HEK293T (cell line): ENCODE measurements at places on chromosomes 12 and 14.

DNA sequence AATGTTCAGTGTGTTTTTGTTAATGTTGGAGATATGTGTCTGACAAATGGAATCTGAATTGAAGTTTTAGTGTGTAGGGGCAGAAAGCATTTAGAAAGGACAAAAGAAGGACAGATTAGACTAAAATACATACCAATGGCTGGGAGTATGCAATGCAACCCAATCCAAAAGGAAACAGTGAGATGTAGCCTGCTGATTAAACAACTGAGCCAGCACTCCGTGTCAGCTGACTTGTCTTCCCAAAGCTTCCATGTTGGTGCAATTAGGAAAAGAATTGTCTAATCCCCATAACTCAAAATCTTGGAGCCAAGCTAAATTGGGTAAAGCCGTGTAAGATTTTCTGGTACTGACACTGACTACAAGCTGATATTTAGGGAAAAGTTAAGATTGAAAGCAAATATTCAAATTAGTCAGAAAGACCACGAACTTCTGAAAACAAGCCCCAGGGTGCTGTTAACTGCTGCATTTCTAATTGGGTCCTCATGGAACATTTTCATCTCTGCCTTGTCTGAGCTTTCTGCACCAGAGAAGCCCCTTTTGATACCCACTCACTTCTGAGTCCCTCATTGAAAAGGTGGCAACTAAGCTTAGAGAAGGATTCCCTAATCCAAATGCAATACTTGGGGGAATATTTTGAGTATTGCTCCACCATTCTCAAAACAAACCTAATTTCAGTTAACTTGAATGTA is 109.1 kb downstream of the DAD1 start:
- DNase-seq = no peak

GRCh38 chr14:71554323-71554722 is 377.9 kb upstream of the RGS6 start:
- DNase-seq = no peak

GRCh38 chr14:89806451-89806850 is 148.1 kb downstream of the EFCAB11 start:
- no peak for DNase-seq

DNA sequence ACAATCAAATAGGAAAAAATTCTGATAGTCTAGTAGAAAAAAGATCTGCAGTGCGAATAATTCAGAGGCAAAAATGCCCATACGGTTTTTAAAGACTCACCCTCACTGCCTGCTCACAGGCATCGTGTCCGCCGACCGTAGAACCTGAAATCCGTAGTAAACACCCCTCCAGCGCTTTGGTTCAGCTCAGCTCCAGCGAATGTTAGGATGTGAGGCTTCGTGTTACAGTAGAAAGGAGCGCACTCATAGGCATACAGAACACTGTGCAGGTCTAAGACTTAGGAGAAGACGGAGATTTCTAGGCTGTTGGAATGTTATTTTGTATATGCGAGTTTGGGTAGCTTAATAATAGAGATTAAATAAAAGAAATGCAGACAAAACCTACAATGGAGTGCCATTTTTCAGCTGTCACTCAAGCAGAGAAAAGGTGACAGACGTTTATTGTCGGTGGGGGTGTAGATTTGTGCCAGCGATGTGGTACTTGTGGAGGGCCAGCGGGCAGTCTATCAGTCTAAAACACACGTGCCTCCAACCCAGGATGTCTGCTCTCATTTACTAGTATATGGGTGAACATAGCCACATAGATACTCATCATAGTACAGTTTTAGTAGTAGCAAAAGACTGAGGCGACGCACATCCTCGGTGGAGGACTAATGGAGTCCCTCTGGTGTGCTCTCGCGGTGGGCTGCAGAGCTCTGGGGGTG is 25.7 kb downstream of the SFSWAP start:
- DNase-seq = no peak

GRCh38 chr12:101642115-101643067 is 47.6 kb downstream of the MYBPC1 start:
- DNase-seq = peak; percentile 30

GRCh38 chr12:93684716-93685115 is 7.5 kb downstream of the CRADD start:
- no peak for DNase-seq

DNA sequence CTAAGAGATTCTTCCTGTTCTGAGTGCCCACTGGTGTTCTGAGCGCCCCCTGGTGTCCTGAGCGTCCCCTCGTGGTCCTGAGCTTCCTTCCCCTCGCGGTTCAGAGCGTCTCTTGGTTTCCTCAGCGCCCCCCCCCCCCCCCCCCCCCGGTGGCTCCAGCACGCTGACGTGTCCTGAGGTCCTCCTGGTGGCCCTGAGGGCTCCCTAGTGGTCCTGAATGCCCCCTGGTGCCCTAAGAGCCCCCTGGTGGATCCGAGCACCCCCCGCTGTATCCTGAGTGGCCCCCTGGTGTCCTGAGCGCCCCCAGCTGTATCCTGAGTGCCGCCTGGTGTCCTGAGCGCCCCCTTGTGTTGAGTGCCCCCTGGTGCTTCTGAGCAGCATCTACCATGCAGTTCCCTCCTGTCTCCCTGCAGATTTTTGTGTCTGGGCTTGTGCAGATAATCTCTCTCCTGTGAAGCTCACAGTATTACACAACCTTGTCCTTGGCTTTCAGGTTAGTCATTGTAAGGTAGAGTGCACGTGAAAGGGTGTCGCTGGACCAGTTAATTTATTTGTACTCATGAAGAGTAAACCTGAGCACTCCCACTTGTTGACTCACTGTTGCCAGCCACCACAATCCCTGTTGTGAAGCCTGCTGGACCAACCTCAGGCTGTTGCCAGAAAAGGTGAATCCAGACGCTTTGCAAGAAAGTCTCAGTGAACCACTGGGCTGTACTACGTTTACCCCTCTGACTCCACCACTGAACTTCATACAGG is 1168.4 kb downstream of the TMEM121 start:
- DNase-seq = no peak

DNA sequence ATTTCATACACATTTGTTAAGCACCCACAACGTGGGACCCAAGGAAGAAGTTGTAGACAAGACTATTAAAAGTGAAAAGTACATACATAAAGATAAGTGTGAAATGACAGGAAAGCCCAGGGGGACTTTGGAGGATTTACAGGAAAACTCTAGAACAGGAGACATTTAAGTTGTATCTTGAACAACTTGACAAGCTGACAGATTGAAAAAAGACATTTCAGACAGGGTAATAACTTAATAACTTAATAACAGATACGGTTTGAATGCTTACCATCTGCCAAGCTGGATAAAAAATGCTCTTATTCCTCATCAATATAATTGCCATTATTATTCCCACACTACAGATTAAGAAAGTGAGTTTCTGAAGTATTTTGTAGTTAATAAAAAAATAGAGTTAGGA is 229.7 kb upstream of the SYT10 start:
- no peak for DNase-seq

GRCh38 chr12:50074936-50075807 is 10.0 kb upstream of the SMARCD1 start:
- DNase-seq = peak; percentile 85

DNA sequence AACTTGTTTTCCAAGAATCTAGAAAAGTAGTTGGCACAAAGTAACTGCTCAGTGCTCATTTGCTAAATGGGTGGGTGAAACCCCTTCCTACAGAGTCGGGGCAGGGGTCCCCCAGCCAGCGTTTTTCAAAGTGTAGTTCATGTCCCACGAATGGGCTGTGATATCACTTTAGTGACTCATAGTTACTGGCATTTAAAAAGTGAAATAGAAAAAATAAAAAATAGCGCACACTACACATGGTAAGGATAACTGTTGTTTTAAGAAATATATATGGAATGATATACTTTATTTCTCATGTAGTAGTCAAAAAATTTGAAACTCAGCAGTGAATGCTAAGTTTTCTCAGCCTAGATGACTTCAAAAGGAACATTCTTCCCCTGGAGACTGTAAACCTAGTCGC is 250.4 kb downstream of the CHST11 start:
- no peak for DNase-seq

DNA sequence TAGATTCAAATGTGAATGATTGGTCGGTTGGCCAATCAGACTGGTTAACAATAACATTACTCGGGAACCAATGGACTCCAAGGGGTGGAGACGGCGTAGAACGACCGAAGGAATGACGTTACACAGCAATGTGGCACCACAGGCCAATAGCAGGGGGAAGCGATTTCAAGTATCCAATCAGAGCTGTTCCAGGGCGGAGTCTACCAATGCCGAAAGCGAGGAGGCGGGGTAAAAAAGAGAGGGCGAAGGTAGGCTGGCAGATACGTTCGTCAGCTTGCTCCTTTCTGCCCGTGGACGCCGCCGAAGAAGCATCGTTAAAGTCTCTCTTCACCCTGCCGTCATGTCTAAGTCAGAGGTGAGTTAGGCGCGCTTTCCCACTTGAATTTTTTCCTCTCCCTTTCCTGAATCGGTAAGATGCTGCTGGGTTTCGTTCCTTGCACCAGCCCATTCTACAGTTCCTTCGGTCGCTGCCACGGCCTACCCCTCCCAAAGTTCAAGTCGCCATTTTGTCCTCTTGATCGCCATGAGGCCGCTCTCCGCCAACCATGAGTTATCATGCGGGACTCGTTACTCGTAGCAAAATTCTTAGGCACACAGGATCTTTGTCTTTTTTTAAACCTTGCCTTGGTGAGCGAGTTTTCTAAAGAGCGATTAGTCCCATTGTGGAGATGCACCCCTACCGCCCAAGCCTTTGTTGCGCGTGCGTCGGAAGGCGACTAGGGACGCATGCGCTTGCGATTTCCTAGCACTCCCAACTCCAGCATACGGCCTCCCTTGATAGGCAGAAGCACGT is at the start of gene HNRNPA1:
Gene HNRNPA1 (plus strand): TSS at position 259 of the 793 bp plus-strand sequence. CDS start 82 bp downstream, at position 341.
- peak; percentile 89 for DNase-seq

- DNase-seq = peak; percentile 61
These were observed 63.2 kb downstream of the ERGIC2 start for GRCh38 chr12:29317556-29318363.

- DNase-seq = no peak
These were observed at the start of gene SERPINA5 for GRCh38 chr14:94581127-94581999. SERPINA5 (plus strand) TSS chr14:94581426; CDS start chr14:94587363, 5,937 bp downstream.
